ENCODE measurements at places on chromosomes 7 and 10. TPM values are rescaled to one million over a fixed set of nuclear protein-coding genes. Genes with fewer than 3 reads are reported as not detected.

GRCh38 chr7:41401833-41402232 is 301.1 kb downstream of the INHBA start:
- DNase-seq = no peak

GRCh38 chr10:12445701-12446334 is 96.5 kb downstream of the CAMK1D start:
- no peak for DNase-seq

- DNase-seq = no peak
Observed at GRCh38 chr10:104246976-104247375, 7.7 kb upstream of the GSTO1 start.

Gene HOXA1
- polyA plus RNA-seq = 1.1 TPM

GRCh38 chr7:144474363-144474762 is 70.9 kb upstream of the NOBOX start:
- no peak for DNase-seq

Gene NANOS1
- 3.1 TPM for polyA plus RNA-seq

Data from muscle of back (tissue), 13 donors.